ENCODE measurements at places on chromosomes 12 and 14. TPM values are rescaled to one million over a fixed set of nuclear protein-coding genes. Genes with fewer than 3 reads are reported as not detected.

The PZP gene
- not detected for total RNA-seq

The AKAP5 gene
- 1.0 TPM for total RNA-seq

The TDRD9 gene
- total RNA-seq = 27.4 TPM

The SLC5A8 gene
- 114 TPM for total RNA-seq

The IFI27 gene
- total RNA-seq = 102 TPM

The CCDC38 gene
- total RNA-seq = not detected

The UBE3B gene
- total RNA-seq = 52.2 TPM

The PLEK2 gene
- 22.0 TPM for total RNA-seq

The SLC4A8 gene
- total RNA-seq = 0.40 TPM

The TNS2 gene
- total RNA-seq = 86.7 TPM

The SLC39A2 gene
- total RNA-seq = not detected

The RFX4 gene
- total RNA-seq = 0.45 TPM

The RDH12 gene
- total RNA-seq = 2.9 TPM

The CD163L1 gene
- 1.8 TPM for total RNA-seq

The NELL2 gene
- 30.0 TPM for total RNA-seq

The SAMD15 gene
- 4.8 TPM for total RNA-seq

The PROX2 gene
- not detected for total RNA-seq

The KRT2 gene
- total RNA-seq = not detected

The USP44 gene
- 5.0 TPM for total RNA-seq

The DAO gene
- total RNA-seq = not detected

The SDR9C7 gene
- not detected for total RNA-seq

The ANKRD9 gene
- 58.3 TPM for total RNA-seq

The BTBD7 gene
- total RNA-seq = 45.8 TPM

The TAS2R7 gene
- total RNA-seq = not detected

The SYT1 gene
- total RNA-seq = 1.3 TPM

The SPPL3 gene
- total RNA-seq = 25.7 TPM

The SERPINA6 gene
- not detected for total RNA-seq

The OASL gene
- total RNA-seq = 1.4 TPM

The KNTC1 gene
- 11.2 TPM for total RNA-seq

The ARID4A gene
- 18.7 TPM for total RNA-seq

Measured in thyroid gland (tissue), 4 donors.